CD8-positive, alpha-beta memory T cell (primary cell): ENCODE measurements at places on chromosomes 3 and 15. TPM values are rescaled to one million over a fixed set of nuclear protein-coding genes. Genes with fewer than 3 reads are reported as not detected.

Gene POLR2H
- total RNA-seq: 147 TPM

Gene FBXO40
- not detected for total RNA-seq

Gene TRH
- total RNA-seq: not detected

Gene LYZL4
- total RNA-seq: not detected

Gene POPDC2
- 2.2 TPM for total RNA-seq

Gene MORC1
- total RNA-seq: not detected

Gene PRR23A
- not detected for total RNA-seq

Gene NR2E3
- total RNA-seq: not detected

Gene THRB
- not detected for total RNA-seq

Gene PDIA5
- 18.2 TPM for total RNA-seq

Gene IQCH
- 1.0 TPM for total RNA-seq

Gene CHRM5
- total RNA-seq: not detected

Gene GOLGA6L7
- not detected for total RNA-seq

Gene IQCF5
- total RNA-seq: not detected

Gene PYGO1
- total RNA-seq: 0.07 TPM

Gene AP4E1
- 16.5 TPM for total RNA-seq

Gene GOLGA8G
- not detected for total RNA-seq

Gene GRK7
- not detected for total RNA-seq

Gene EPHA3
- total RNA-seq: not detected
